ENCODE measurements at places on chromosomes 1 and 21.
A peak's percentile ranks its signal among the peaks of the same experiment; 100 is the strongest.

DNA sequence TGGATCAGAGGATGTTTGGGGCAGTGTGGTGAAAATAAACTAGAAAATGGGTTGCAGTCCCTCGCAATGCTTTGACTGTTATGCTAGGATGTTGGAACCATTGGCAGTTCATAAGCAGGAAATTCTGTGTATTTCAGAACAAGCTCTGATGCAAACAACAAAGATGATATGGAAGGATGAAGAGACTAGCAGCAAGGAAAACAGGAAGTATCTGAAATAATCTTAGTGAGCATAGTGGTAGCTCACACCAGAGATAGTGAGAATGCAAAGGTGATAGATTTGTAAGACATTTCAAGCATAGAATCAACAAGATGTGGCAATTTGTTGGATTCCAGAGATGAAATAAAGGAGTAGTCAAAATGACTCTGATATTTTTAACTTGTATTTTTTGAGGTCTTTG lies 11.1 kb upstream of the RCC1 start:
- DNase-seq, result no peak

- no peak for DNase-seq
Observed at GRCh38 chr21:44495611-44496563, 40.6 kb downstream of the LRRC3 start.

GRCh38 chr1:2151911-2152310 lies 42.7 kb downstream of the FAAP20 start:
- DNase-seq, result no peak

GRCh38 chr1:162877412-162877811 lies 16.4 kb upstream of the CCDC190 start:
- DNase-seq, result no peak

GRCh38 chr1:66452982-66453381 lies 81.0 kb upstream of the SGIP1 start:
- no peak for DNase-seq

DNA sequence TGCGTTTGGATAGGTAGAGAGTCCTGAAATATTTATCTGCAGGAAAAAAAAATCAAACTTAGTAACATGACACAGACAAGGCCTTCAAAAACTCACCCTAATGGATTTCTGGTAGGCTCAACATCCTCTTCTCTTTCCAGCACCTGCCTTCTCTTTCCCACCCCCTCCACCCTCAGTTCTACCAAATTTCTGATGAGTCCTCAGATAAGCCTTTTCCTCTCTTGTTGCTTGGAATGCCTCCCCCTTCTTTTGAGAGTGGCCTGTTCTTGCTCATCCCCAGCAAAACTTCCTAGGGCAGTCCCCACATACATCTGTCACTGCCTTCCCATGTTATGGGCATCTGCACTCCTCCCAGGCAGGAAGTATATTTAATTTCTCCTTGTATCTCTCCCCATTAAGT lies 7.6 kb upstream of the LBR start:
- no peak for DNase-seq

DNA sequence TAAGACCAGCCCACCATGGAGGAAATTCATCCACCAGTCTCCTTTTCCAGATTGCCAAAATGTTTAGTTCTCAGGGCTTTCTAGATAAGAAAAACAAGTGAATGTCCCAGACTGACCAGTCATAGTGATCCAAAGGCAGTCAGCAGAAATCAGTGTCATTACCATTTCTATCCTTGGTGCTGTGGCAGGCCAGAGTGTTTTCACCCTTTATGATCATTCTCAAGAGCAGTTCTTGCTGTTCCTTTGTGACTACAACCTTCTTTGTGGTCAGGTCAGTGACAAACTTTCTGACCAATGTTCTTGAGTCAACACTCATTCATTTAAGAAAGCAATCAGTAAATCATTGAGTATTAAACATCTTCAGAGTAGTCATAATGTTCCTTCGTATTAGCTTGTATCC lies 7.3 kb upstream of the DHCR24 start:
- no peak for DNase-seq

GRCh38 chr1:156129687-156130577 lies 15.4 kb downstream of the LMNA start:
- DNase-seq, result peak; percentile 57

Measured in stimulated activated CD8-positive, alpha-beta memory T cell treated with anti-CD3 and anti-CD28 coated beads, Interleukin-4, amount 100 ng/mL, for 1 hour (primary cell).